Stimulated activated CD8-positive, alpha-beta memory T cell treated with anti-CD3 and anti-CD28 coated beads, Interleukin-15, amount 100 ng/mL, for 48 hours (primary cell): ENCODE measurements at places on chromosomes 5 and 9.

- no peak for DNase-seq
Measured at GRCh38 chr5:64015824-64016223, 53.6 kb upstream of the HTR1A start.

DNA sequence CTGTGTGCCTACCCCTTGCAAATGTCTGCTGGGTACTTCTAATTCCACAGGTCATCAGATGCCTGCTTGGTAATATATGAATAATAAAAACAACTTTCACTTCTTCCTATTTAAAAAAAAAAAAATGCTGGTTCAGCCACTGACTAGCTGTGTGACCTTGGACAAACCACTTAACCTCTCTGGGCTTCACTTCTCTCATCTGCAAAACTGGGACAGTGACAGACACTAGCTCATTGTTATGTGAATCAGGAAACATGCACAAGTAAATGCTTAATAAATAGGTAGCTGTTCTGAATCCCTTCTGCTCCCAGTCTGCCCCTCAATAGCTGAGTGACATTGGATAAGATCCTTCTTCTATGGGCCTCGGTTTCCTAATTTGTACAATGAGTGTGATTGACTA is 62.6 kb upstream of the HAND1 start:
- DNase-seq = no peak

- DNase-seq = no peak
Measured at GRCh38 chr5:6360323-6361072, 17.8 kb downstream of the MED10 start.

DNA sequence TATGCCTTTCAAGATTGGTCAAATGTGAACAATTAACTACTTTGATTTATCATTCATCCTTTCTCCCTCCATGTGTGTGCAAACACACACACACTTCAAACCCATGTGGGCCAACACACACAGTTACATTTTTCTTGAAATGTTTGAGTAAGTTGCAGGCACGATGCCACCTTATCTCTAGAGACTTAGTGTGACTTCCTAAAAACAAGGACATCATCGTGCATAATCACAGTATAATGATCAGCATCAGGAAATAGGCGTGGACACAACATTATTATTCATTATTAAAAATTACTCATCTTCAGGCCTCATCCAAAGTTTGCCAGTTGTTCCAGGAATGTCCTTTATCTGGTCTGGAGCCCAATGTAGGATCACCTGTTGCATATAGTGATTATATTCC is 209.5 kb downstream of the GNA14 start:
- no peak for DNase-seq
